T-helper 17 cell (primary cell): ENCODE measurements at places on chromosomes 3 and 15.

GRCh38 chr3:76198086-76198485 lies 412.7 kb upstream of the ZNF717 start:
- no peak for DNase-seq

- no peak for DNase-seq
These were observed 98.8 kb downstream of the ADAMTS17 start for GRCh38 chr15:100242989-100243388.

DNA sequence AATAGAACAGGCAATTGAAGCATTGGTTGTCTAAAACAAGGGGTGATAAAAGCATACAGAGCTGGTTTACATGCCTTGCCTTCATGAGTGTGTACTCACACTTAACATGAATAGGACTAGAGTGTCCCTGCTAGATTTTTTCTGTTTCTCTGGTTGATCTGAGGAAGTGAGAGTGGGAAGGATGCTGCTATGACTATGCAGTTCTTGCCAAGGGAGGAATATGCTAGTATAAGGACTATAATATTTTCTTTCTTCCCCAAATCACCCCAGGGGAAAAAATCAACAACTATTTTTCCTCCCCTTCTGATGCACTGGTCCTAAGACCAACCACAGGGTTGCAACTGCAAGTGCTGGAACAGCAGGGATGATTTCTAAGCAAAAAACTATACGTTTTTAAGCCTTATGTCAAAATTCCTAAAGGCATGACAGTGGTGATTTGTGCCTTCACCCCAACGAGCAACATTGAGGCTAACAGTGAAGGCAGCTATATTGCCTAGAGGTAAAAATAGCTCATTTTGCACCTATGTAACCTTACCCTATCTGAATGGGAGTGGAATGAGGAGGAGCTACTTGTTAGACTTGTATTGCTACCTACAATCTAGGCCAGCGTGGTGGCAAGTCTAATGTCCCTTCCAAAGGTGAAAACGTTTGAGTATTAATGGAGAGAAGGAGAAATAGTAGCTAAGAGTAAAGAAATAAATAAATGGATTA lies 33.5 kb upstream of the USP8 start:
- DNase-seq: no peak

DNA sequence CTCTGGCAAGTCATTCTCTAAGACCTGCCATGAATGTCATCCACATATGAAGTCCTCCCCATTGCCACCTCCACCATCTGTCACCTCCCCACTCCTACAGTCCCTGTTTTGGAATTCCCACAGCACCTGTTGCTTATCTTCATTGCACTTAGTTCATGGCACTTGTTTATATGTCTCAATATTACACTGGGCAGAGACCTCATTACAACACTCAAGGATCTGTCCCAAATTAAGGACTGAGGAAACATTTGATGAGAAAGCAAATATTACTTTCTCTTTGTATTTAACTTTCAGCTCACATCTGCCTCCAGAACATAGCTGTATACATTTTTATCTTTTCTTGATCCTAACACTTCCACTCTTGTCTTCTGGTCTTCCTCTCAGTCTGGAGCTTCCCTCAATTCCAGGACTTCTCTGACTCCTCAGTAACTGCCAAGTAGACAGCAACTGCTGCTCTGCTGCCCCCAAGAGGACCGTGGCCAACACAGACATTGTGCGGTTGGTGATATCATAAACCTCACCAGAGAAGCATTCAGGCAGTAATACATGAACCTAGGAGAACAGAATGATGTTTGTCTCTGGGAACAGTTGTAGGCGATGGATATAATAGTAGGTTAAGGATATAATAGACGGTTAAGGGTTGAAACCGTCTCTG lies 45.0 kb upstream of the FGF12 start:
- DNase-seq: no peak

- no peak for DNase-seq
These were observed 1.1 kb downstream of the TP63 start for GRCh38 chr3:189632242-189632641.
